ENCODE measurements at places on chromosomes 3 and 15. TPM values are rescaled to one million over a fixed set of nuclear protein-coding genes. Genes with fewer than 3 reads are reported as not detected.

Gene AMT
- polyA plus RNA-seq, result 5.5 TPM

Gene PROS1
- polyA plus RNA-seq, result 11.5 TPM

GRCh38 chr3:194404365-194405140 lies 5.5 kb upstream of the GP5 start:
- no peak for DNase-seq

DNA sequence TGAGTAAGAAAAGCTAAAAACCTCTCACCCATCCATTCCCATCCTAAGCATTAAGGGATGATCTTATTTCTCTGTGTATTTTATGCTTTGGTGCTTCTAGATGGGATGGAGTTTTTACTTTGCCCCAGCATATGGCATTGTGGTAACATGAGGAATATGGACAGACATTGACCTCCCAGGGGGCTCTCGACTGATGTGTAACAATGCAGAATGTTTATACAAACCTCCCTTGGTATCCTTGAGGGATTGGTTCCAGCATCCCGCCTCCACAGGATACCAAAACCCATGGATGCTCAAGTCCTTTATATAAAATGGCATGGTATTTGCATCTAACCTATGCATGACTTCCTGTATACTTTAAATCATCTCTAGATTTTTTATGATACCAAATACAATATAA lies 21.6 kb downstream of the PDIA5 start:
- no peak for DNase-seq

Gene RTP3
- polyA plus RNA-seq, result 0.06 TPM

DNA sequence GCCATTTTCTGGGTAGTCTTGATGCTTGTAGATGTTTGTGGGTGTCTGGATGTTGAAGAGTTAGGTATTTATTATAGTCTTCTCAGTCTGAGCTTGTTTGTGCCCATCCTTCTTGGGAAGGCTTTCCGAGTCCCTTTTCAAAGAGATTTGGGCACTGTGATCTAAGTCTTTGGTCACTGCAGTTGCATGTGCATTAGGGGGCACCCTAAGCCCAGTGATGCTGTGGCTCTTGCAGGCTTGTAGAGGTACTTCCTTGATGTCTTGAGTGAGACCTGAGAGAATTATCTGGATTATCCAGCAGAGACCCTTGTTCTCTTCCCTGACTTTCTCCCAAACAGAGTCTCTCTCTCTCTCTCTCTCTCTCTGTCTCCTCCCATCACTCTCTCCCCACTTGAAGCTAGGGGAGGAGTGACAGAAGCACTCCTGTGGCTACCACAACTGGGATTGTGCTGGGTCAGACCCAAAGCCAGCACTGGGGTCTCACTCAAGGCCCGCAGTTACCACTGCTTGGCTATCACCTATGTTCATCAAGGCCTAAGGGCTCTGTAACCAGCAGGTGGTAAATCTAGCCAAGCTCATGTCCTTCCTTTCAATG lies 68.5 kb downstream of the TMCO5A start:
- peak; percentile 55 for DNase-seq

- no peak for DNase-seq
Observed at GRCh38 chr3:144129536-144130214, 158.1 kb downstream of the DIPK2A start.

- DNase-seq, result no peak
Observed at GRCh38 chr3:55654123-55654760, 167.1 kb upstream of the WNT5A start.

- DNase-seq, result no peak
Observed at GRCh38 chr3:152349392-152349791, 80.7 kb downstream of the MBNL1 start.

- no peak for DNase-seq
Observed at GRCh38 chr15:71093054-71094024, 21.9 kb upstream of the THSD4 start.

GRCh38 chr3:162597226-162597625 lies 1100.6 kb downstream of the OTOL1 start:
- DNase-seq, result no peak

DNA sequence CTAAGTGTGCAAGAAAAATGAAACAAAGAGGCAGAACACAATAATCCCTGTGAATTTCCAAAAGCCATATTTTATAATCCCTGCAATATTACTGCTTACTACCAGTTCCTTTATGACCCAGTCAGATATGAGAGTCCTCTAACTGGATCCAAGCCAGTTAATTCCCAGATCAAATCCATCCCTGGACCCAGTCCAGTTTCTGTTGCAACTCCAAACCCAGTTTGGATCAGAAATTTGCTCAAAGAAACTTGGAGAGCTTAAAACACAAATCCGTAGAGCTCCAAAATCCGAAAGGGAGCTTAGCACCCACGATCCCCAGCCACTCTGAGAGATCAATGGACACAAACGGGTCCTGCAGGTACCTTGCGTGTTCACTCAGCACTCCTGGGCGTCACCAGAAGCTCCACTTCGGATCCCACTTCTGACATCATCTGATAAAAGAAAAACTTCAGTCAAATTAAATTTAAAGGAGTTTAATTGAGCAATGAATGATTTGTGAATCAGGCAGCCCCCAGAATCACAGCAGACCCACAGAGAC lies 32.6 kb upstream of the THUMPD3 start:
- no peak for DNase-seq

DNA sequence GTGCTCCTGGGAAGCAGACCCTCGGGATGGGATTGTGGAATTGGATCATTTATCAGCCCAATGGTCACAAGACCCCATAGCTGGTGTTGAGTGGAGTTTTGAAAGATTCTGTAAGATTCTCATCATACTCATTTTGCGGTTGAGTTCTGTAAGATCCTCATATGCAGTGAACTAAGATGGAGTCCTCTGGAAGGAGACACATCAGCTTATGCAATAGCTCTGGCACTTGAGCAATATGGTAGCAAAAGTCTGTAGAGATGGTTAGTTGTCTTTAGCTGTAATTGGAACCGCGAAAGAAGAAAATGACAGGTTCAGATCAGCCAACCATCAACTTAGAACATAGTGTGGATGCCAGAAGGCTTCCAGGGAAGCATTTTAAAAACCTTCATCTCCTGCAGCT lies 184.5 kb upstream of the TSC22D2 start:
- DNase-seq, result no peak

DNA sequence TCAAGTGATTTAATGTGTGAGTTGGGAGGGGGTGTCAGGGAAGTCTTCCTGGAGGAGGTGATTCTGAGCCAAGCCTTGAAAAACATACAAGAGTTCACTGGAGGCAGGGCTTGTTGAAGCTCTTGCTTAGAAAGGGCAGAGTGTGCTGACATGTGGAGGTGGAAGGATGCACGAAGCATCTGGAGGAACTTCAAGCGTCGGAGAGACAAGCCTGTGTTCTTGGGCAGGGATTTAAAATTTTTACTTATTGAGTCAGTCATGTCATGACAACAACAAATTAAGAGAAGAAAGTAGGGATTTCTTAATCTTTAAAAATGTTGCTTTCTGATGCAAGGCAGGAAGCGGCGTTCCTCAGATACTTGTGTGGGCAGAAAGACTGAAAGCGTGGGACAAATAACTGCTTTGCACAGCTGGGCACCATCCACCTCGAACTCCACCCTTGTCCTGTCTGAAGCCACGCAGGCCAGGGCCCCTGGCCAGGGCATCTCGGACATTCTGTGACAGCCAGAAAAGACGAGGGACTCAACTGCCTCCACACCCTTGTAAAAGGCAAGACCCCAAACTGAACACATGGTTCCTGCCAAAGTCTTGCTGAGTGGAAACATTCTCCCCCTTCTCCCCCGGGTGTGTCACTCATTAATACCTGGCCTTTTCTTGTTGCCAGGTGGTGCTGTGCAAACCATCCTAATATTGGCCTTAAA lies 6.9 kb upstream of the IL16 start:
- peak; percentile 99 for DNase-seq

DNA sequence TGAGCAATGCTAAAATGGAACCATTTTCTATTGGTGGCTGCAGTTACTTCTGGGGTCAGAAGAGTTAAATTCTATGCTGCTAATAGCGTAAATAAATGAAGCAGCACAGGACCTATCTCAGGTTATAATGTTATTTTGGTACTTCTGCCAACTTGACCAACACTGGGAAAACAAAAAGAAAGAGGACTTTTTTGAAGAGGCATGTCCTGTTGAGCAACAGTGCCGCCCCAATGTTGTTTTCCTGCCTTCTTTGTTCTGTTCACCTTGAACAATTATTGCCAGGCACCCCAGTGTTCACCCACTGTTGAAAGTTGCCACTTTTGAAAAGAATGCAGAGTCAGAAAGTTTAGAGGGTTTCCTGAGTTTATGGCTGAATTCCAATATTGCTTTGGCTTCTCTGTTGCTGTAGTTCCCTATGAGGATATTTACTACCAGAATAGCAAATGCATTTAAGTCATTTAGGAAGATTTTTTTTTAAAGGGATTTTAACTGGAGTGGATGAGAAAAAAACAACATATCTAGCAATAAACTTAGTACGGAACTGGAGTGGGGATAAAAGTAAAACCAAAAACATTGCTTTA lies 679.0 kb upstream of the DPPA4 start:
- no peak for DNase-seq
